Left ventricle myocardium inferior (tissue), 1 donor: ENCODE measurements at places on chromosomes 12 and 14. TPM values are rescaled to one million over a fixed set of nuclear protein-coding genes. Genes with fewer than 3 reads are reported as not detected.

The SIX6 gene
- not detected for total RNA-seq

DNA sequence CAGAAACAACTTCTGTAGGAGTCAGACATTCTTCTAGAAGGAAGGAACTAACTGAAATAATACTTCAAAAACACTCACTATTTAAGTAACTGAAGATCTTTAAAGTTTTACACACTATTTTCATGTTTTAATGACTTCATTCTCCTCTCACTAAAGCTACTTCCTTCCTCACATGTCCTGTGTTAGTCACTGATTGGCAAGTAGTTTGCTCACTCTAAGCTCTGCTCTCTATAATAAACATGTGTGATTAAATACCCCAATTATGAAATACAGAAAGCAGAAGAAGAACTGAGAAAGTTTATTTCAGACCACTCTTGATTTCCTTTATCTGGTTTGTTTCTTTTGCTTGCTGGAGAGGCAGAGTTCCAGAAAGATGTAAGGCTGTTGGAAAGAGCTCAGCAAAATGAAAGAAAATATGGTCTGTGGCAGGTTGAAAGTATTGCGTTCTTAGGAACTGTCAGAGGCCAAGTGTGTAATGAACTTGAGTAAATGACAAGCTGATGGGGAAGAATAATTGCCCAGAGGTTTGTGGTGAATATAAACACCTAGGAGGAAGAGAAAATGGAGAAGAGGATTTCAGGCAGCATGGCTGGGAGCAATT lies 522.0 kb upstream of the SEL1L start:
- no peaks in the 10 kb centered on the region for H3K27me3 ChIP-seq
- DNase-seq = no peak
- no peaks in the 10 kb centered on the region for H3K36me3 ChIP-seq
- no peaks in the 10 kb centered on the region for H3K4me1 ChIP-seq
- no peak overlapping the region for H3K27ac ChIP-seq
- no peak overlapping the region for H3K4me3 ChIP-seq

The PRIMA1 gene
- 7.3 TPM for total RNA-seq

DNA sequence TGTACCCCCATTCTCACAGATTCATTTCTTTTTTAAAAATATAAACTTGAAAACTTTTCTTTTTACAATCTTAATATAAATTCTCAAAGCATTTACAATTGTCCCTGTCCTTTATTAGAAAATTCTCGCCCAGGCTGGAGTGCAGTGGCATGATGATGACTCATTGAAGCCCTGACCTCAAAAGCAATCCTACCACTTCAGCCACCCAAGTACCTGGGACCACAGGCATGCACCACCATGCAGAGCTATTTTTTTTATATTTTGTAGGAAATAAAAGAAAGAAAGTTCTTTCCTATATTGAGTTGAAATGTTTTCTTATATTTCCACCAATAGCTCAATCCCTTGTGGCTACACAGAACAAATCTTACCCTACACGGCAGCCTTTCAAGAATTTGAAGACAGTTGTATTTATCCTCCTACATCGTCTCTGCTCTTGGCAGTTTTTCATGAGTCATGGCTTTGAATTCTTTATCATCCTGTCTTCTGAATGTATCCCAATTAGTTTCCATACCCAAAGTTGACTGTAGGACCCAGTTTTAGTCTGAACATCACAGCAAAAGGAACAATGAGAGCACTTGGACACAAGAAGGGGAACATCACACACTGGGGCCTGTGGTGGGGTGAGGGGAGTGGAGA lies 52.4 kb downstream of the SYT1 start:
- no peak for DNase-seq
- no peaks in the 10 kb centered on the region for H3K36me3 ChIP-seq
- H3K27ac ChIP-seq = no peak overlapping the region
- H3K4me1 ChIP-seq = no peaks in the 10 kb centered on the region

- H3K4me3 ChIP-seq = no peak overlapping the region
- no peak overlapping the region for H3K27ac ChIP-seq
- H3K36me3 ChIP-seq = no peaks in the 10 kb centered on the region
- no peak for DNase-seq
- peaks cover 27% of the 10 kb centered on the region for H3K27me3 ChIP-seq
- peaks cover 41% of the 10 kb centered on the region for H3K4me1 ChIP-seq
These were observed 3.7 kb downstream of the EFS start for GRCh38 chr14:23361320-23361719.

The OR8S1 gene
- not detected for total RNA-seq

DNA sequence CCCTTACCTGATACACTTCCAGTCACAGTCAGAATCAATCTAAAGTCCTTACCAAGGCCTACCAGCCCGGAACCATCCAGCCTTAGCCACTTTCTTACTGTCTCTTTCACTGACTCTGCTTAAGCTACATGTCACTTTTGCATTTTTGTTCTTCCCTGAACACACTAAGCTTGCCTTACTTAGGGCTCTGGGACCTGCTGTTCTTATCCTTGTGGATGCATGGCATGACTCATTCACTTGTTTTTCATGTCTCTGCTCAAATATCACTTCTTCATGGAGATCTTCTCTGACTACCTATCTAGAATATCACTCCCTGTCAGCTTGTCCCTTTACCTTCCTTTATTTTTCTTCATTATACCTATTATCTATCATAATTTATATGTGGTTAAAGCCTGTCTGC lies 65.6 kb upstream of the ZDHHC17 start:
- H3K4me1 ChIP-seq = no peaks in the 10 kb centered on the region
- no peak for DNase-seq
- no peak overlapping the region for H3K4me3 ChIP-seq
- H3K27me3 ChIP-seq = no peaks in the 10 kb centered on the region

GRCh38 chr12:91482231-91482630 lies 299.6 kb upstream of the DCN start:
- no peaks in the 10 kb centered on the region for H3K4me1 ChIP-seq
- no peak overlapping the region for H3K27ac ChIP-seq
- no peak for DNase-seq
- H3K36me3 ChIP-seq = no peaks in the 10 kb centered on the region

The LRTM2 gene
- total RNA-seq = not detected

DNA sequence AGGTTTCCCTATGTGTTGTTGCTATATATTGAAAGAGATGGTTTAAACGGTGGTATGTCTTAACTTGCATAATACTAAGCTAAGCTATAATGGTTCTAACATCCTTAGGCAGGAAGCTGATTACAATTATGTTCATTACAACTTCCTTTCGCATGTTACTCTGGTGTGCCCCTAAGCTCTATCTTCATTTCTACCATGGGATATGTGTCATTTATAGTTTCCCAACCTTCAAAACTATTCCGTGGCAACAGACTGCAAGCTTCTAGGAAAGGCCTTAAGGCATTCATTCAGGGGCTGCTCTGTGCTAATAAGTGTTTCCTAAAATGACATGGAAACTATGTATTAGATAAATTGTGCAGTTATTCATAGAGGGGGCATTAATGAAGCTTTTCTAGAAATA lies 294.6 kb downstream of the GXYLT1 start:
- no peaks in the 10 kb centered on the region for H3K36me3 ChIP-seq
- H3K27ac ChIP-seq = no peak overlapping the region
- no peaks in the 10 kb centered on the region for H3K27me3 ChIP-seq
- no peaks in the 10 kb centered on the region for H3K4me1 ChIP-seq
- H3K4me3 ChIP-seq = no peak overlapping the region

The PIWIL1 gene
- not detected for total RNA-seq

- H3K36me3 ChIP-seq = no peaks in the 10 kb centered on the region
- no peak for DNase-seq
- no peaks in the 10 kb centered on the region for H3K27me3 ChIP-seq
- H3K27ac ChIP-seq = no peak overlapping the region
These were observed 16.3 kb upstream of the NFYB start for GRCh38 chr12:104154286-104154685.

DNA sequence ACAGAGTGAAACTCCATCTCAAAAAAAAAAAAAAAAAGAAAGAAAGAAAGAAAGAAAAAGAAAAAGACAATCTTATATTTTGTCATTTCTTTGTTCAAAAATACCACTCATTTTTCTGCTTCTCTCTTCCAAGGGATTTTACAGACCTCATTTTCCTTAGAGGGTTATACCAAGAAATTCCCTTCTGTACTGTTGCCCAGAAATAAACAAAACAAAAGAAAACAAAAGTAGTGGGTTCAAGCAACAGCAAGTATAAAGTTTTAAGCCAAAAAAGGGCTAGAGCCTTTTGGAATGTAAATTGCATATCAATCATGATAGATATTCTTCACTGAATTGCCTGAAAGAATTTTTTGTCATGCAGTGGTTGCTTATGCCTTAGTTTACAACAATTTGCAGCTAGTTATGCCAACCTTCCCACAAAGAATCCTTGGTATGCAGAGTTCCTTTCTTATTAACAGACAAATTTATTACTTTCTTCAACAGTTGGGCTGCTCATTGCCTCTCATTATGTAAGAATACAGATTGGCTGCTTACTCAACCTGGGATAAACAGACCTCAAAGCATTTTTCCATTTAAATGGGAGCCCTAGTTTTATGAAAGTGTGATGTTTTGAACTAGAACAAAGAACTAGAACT lies 129.1 kb upstream of the PPFIA2 start:
- no peaks in the 10 kb centered on the region for H3K36me3 ChIP-seq
- no peak for DNase-seq
- no peak overlapping the region for H3K4me3 ChIP-seq
- no peaks in the 10 kb centered on the region for H3K27me3 ChIP-seq
- no peaks in the 10 kb centered on the region for H3K4me1 ChIP-seq

The ASCL1 gene
- total RNA-seq = not detected

DNA sequence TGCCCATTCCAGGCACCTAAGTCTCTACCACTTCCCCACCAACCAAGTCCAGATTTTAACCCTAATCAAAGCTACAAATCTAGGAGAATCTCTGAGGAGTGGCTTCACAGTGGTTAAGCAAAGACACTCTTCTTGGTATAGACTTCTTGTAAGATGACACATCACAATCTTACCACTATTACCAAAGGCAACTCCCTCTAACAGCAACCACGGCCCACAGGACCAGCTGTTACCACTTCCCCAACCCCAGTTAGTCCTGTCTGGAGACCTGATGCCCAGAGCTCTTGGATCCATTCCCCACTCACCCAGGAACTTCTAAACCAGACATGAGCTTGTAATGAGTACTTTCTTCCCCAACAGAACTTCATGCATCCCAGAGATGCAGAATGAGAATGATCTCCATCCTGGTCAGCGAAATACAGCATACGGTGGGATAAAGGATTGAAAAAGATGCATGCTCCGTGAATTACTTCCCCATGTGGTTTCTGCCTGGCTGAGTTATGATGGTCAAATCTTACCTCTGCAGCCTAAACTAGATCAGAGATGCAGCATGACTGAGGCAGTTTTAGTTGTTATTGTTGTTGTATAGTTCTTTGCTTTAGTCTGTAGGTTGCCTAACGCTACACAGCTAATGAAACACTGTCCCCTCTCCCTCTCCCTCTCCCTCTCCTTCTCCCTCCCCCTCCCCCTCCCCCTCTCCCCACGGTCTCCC lies 87.7 kb upstream of the FOXN3 start:
- peaks cover 3% of the 10 kb centered on the region for H3K36me3 ChIP-seq
- no peak overlapping the region for H3K27ac ChIP-seq
- H3K27me3 ChIP-seq = no peaks in the 10 kb centered on the region
- DNase-seq = no peak
- H3K4me3 ChIP-seq = no peak overlapping the region
- peaks cover 40% of the 10 kb centered on the region for H3K4me1 ChIP-seq
